IMR-90 (cell line): ENCODE measurements at places on chromosomes 1 and 21. TPM values are rescaled to one million over a fixed set of nuclear protein-coding genes. Genes with fewer than 3 reads are reported as not detected.

GRCh38 chr1:42845866-42846256, 552 bp upstream of the ZNF691 start:
- no peak for DNase-seq

GRCh38 chr1:76705560-76705959, 161.7 kb upstream of the ST6GALNAC5 start:
- DNase-seq = no peak

DNA sequence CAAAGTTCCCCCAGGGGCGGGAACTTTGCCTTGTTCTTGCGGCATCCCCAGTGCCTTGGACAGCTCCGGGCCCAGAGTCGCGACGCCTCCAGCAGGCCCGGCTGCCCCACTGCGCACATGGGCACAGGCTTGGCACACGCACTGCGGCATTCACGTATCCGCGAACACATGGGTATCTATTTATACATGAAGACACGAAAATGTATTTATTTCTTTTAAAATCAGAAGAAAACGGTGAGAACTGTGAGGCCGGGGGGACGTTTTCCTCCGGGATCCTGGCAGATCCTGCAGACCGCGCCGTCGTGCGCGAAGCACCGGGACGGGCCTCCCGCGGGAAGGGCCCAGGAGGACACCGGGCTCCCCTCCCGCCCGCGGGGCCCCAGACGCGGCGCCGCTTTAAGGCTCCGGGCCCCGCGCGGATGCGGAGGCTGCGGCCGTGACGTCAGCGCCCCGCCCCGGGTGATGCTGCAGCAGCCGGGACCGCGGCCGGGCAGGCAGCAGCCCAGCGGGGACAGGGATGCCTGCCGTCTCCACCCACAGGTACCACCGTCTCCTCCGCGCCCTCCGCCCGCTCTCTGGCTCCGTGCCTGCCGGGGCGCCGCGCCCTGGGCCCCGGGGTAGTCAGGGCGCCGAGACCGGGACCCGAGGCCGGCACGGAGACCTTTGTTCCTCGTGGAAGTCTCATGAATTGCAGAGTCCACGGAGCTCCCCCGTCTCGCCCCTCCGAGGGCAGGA, at the start of gene SLC45A1:
TSS of gene SLC45A1 (plus strand) at position 468 of the 735 bp plus-strand sequence. CDS start 6,216 bp downstream, outside the sequence.
- DNase-seq = peak; percentile 57

- no peak for DNase-seq
These were observed at the start of gene UAP1 for GRCh38 chr1:162561616-162562469. UAP1 (plus strand) TSS chr1:162561722; CDS start chr1:162566069, 4,347 bp downstream.

DNA sequence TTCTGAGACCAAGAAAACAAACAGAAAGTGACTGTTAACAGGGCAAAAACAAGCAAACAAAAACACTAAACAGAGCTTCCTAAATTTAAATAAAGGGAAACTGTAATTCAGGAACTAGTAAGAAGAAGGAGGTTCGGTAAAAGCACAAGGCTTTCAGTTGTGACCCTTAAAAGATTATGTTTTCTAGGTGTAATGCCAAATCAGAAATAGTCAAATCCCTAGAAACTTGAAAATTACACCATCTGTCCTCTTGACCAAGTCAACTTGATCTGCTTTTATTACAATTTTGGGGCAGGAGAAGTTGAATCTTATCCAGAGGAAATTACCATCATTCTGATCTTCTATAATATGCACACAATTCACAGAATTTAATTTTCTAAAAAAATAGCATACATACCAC, 754.0 kb upstream of the ADGRL4 start:
- DNase-seq = no peak

DNA sequence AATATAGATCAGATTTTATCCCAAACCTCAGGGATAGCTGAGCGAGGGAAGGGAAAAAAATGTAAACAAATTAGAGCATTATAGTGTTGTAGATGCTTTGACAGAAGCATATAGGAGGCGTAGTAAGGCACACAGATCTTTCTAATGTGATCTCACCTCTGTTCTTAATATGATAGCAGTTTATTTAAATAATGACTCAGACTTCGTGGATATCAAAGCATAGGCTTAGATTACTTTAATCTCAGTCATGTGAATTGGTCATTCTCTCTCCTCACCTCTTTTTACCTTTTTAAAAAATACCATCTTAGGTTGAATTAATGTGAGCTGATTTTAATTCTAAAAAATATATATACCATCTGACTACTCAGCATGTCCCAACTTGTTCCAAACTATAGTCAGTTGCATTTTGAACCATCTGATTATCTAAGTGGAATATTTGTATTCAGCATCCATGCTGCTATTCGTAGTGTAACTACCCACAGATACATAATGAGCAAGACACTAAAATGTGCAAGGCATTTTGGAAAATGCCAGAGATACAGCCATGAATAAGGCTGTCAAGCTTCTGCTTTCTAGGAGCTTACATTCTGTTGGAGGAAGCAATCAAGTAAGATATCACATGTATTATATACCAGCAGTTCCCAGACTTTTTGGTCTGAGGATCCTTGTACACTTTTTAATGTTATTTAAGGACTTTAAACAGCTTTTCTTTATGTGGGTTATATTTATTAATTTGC, 76.7 kb downstream of the OSBPL9 start:
- peak; percentile 55 for DNase-seq

The PIGR gene
- not detected in 2 replicates for total RNA-seq

DNA sequence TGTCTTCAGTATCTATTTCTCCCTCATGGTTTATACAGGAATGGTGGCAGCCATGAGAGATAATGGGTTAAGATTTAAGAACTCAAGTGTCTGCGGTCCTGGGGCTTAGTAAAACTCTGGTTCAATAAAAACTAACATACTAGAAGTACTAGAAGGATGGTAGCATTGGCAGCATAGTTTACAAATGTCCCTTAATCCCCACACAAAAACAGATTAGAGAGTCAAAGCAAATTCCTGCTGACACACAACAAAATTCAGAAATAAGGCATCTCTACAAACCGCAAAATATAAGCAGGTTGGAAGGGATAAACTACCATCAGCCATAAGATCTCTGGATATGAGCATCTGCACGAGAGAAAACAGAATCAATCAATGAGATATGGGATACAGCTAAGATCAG, 234.4 kb downstream of the RERE start:
- DNase-seq = no peak

- DNase-seq = peak; percentile 71
These were observed 3.3 kb downstream of the B3GALT2 start for GRCh38 chr1:193183019-193183627.

The EPHA8 gene
- total RNA-seq = not detected in 2 replicates

- DNase-seq = no peak
These were observed 397.3 kb downstream of the RPS6KC1 start for GRCh38 chr1:213448360-213448759.

DNA sequence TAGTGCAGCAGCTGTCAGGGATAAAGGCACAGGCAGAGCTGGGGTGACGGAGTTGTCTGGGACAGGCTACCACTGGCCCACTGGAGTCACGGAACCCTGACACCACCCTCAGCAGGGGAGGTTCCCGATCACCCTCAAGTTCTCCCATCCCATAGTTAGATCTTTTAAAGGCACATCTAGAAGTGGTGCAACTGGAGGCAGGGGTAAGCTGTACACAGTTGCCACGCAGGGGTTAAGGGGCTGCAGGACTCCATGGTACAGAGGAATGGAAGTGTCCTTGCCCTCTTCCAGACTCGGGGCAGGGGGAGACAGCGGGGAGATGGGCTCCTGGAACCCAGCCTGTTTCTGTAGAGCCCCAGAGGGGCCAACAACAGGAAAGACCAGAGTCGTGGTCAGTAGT, 13.3 kb downstream of the CC2D1B start:
- no peak for DNase-seq

DNA sequence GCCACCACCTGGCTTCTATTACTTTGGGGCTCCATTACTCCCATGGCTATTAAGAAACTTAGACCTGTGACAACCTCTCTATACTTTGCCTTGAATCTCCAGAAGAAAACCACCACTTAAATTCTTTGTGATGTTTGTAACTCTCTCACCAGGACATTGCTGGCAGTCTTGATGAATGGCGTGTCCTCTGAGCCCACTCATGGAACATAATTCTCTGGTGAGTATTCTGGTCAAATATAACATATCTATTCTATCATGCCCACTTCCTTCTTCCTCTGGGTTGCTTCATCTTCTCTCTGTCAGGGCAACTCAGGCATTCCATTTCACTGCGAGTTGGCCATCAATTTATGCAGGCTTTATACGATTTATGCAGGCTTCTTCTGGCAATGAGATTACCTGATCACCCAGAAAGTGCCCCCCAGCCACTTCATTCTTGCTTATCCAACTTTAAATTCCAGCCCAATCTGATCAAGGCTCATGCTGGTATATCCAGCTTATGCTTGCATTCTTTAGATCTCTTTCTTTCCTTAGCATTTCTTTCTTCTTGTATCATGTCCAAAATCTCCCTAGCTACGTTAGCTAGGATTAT, 112.0 kb upstream of the CHRM3 start:
- no peak for DNase-seq

The MYOM3 gene
- not detected in 2 replicates for total RNA-seq

DNA sequence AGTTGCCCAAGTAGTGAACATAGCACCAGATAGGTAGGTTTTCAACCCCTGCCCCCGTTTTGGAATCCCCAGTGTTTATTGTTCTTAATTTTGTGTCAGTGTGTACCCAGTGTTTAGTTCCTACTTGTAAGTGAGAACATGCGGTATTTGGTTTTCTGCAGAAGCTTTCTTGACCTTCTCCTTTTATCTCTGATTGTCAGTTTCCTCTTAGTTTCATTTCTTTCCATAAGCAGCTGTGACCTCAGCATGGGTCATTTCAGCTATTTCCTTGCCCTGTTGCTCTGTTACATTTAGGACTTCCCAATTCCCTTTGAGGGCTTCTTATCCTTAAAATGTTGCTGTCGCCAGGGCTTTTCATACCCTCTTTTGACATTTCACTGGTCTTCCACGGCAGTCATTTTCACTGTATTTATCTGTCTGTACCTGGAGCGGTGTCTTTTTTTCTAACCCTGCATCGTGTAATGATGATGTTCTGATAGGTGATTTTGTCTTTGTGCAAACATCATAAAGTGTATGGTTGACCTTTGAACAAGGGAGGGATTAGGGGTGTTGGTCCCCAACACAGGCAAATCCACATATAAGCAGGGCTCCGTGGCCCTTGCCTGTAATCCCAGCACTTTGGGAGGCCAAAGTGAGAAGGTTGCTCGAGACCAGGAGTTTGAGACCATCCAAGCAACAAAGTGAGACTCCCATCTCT, 15.0 kb downstream of the ITSN1 start:
- DNase-seq = peak; percentile 34

The CCDC181 gene
- total RNA-seq = 0.28 TPM in 1 of 2 replicates, not detected in the other

The PRKAA2 gene
- total RNA-seq = 1.4 and 2.2 TPM in 2 replicates

GRCh38 chr21:18722193-18722592, 318.6 kb upstream of the TMPRSS15 start:
- DNase-seq = no peak

DNA sequence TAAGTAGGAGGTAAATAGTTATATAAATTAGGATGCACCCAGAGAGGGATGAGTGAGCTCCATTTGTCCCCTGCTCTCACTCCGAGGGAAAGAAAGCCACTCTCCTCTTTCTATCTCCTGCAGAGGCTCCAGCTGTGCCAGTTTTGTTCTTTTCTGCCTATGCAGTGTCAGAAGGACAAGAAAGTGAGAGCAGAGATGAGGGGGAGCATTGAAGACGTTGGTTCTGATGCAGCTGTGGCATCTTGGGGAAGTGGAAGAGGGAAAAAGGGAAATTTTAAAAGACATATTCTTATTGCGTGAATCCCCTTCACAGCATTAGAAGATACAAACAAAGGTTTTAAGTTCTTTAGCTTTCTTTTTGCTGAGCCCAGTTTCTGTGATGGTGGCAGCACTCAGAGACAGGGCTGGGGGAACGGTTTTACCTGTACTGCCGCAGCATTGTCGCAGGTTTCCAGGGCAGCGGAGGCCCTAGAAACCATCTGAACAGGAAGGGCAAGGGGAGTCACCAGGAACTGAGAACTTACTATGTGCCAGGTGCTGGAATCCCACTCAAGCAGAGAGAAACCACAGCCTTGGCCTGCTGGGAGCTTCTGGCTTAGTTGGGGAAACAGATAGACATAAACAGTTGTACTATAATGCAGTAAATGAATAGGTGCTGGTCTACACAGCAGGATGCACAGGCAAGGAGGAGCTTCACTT, 44.9 kb upstream of the USP24 start:
- no peak for DNase-seq

- no peak for DNase-seq
These were observed 2.8 kb downstream of the ARID4B start for GRCh38 chr1:235325139-235325538.

The CD244 gene
- total RNA-seq = not detected in 2 replicates

The AMY1C gene
- not detected in 2 replicates for total RNA-seq

The RSPO1 gene
- total RNA-seq = not detected in 2 replicates

GRCh38 chr1:7922301-7922700, 18.3 kb downstream of the TNFRSF9 start:
- DNase-seq = peak; percentile 57

The MAEL gene
- total RNA-seq = not detected in 2 replicates
